ENCODE measurements at places on chromosomes 2 and 18. TPM values are rescaled to one million over a fixed set of nuclear protein-coding genes. Genes with fewer than 3 reads are reported as not detected.

GRCh38 chr2:203694191-203694590, 12.2 kb upstream of the CD28 start:
- DNase-seq: peak; percentile 31

GRCh38 chr2:219549619-219550018, 5.8 kb downstream of the TMEM198 start:
- no peak for DNase-seq

- DNase-seq: no peak
These were observed 14.7 kb downstream of the SLC14A1 start for GRCh38 chr18:45738660-45739059.

DNA sequence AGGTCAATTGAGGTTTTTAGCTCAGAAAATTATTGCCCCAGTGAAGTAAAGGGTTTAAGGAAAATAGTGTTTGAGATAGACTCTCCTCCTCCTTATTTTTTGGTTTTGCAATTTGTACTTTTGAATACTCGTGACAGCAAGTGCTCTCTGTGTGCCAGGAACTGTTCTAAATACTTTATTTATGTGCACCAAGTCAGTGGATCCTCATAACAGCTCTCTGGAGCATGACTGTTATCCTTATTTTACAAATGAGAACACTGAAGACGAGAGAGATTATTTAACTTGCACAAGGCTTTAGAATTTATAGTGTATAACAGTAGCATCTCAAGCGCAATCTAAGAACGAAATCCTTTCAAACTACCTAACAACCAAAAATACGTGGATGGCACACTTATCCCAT, 24.7 kb downstream of the BABAM2 start:
- no peak for DNase-seq

GRCh38 chr18:44731530-44732237, 51.0 kb downstream of the SETBP1 start:
- DNase-seq: no peak

DNA sequence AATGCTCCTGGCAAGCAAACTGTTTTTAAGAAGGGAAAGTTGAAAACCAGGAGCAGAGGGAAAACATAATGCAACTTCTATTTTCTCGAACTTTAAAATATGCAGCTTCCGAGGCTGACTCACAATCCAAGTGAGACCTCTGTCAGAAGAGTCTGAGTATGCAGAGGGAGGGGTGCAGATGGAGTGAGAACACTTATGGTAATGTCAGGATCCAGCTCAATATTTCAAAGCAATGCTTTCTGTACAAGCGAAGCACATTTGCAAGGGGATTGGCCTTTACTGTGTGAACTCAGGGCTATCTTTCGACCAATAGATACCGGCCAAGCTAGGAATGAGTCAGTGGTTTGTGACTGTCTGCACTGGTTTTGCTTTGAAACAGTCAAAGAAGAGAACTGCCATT, 242.7 kb downstream of the CNTNAP5 start:
- DNase-seq: no peak

DNA sequence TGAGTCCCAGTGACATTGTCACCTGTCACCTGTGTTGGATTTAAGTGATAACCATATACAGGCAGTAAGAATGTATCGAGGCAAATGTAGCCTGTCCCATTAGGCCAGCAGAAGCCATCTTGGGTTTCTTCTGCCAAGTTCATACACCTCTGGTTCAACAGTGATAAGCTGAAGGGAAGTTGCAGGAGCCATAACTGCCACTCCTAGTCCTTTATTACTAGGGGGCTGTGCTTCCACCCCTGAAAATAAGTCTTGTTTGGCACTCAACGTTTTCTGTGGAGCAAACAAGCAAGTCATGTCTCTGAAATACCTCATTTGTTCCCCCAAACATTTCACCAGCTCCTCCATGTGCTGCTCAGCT, 58.1 kb upstream of the ALPP start:
- DNase-seq: no peak

GRCh38 chr18:58501066-58501896, 127.6 kb downstream of the ALPK2 start:
- DNase-seq: no peak

- DNase-seq: no peak
These were observed 20.3 kb upstream of the KCNK3 start for GRCh38 chr2:26672112-26672817.

DNA sequence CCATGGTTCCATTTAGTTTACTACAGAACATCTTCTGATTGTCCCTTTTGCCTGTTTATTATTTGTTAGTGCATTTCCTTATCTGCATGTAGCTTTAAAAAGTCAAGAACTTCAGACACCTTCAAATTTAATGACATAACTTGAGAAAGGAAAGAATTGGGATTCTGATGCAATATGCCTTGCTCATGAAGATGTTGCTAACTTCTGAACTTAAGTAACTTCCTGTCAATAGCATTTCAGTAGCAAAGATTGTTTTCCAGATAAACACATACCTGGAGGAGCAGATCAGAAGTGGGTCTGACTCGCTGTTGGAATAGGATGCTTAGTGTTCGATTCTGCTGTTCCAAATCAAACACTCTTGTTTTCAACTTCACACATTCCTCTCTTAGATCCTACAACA, 190.2 kb upstream of the LYPD1 start:
- no peak for DNase-seq

GRCh38 chr2:227595797-227596196, 2.9 kb upstream of the SCYGR2 start:
- no peak for DNase-seq

DNA sequence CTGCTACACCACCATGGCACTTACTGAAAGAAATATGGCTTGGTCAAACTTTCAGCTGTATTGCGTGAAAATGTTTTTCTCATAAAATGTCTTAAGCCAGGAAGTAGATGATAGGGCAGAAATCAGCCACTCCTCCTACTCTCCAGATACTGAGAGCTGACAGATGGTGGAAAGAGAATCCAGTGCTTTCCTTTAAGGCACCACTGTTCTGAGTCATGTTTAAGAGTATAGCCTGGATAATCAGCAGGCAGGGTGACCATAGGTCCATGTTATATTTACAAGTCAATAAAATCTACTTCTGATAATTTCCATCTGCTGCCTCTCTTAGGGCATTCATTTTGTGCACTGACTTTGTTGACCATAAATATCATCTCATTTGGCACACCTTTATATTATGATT, 21.9 kb downstream of the ARPC2 start:
- DNase-seq: no peak

DNA sequence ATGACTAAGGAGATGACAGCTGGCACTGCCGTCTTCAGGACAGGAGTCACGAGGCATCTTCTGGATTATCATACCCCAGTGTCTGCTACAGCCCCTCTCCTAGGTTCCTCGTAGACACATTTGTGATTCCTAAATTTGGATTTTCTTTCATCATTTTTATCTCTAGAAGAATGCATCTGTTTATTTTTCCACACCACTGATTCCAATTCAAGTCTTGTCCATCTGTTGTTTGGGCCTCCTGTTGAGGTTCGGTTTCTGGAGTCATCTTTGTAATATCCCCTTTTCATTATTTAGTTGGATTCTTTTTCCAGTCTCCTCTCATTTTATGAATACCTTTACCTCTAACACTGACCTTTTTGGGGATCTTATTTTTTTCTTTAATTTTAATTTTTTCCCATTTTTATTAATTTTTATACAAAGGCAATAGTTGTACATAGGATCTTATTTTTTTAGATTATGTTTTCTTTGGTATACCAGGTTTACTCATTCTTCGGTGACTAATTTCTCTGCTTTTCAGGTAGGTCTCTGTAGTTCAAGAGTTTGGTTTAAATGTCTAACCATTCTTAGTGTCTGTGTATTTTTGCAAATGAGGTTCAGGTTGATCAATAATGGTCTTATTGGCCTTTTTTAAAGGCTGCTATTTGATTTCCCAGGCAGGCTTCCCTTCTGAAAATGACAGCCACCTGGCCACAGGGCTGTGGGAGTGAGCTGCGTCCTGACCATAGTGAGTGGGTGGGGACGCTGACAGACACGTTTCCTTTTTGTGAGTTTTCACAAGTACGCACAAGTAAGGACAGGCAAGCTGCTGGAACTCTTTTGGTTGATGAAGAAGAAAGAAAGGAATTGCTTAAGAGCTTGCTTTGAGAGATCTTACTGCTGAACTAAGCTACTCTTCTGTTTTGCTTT, 34.5 kb downstream of the FARP2 start:
- DNase-seq: no peak

DNA sequence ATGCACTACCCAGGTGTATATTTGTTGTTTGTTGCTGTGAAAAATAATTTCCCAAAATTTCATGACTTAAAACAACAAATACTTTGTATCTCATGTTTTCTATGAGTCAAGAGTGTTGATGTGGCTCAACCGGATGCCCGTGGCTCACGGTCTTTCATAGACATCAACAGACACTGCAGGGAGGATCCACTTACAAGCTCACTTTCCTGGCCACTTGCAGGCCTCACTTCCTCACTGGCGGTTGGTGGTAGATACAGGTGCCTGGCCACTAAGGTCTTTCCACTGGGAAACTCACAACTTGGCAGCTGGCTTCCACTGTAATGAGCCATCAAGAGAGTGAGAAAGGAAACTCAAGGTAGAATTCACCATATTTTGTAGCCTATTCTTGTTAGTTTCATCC, 662.9 kb downstream of the IRS1 start:
- no peak for DNase-seq

GRCh38 chr2:202014318-202014717, 19.3 kb upstream of the FZD7 start:
- no peak for DNase-seq

DNA sequence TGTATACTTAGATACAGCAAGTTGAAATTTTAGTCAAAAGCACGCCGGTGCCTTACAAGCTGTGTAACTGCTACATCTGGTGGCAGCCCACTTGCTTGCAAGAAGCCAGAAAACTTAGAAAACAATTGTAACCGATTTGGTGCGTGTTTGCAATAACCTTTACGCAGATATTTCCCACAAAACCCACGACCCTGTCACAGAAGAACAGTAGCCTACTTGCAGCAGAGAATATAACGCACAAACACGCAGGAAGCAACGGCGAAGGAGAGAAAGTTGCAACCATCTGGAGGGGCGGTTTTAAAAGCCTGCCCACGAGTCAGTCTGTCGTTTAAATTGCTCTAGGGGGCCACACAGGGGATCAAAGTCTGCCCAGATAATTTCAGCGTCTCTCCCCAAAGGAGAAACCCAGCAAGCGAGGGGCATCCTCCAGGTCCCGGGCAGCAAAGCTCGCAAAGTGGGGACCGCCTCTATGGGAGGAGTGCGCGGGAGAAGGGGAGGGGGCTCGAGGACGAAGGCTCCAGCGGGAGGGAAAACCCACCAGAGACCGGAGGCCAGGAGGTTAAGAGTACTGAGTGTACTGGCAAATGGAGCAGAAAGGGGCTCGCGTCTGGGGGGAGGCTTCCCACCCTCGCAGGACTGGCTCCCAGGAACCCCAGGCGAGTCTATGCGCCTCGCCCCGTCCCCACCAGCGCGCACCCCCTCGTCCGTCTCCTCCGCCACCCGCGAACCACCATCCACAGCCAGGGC, 1.1 kb downstream of the TLK1 start:
- DNase-seq: peak; percentile 40

- no peak for DNase-seq
These were observed 27.5 kb downstream of the OSBPL1A start for GRCh38 chr18:24370120-24370519.

- no peak for DNase-seq
These were observed 77.0 kb upstream of the TACR1 start for GRCh38 chr2:75276093-75277029.

- no peak for DNase-seq
These were observed 30.1 kb downstream of the HS1BP3 start for GRCh38 chr2:20620696-20621365.

GRCh38 chr18:51498085-51498855, 300.8 kb upstream of the MEX3C start:
- DNase-seq: no peak

- no peak for DNase-seq
These were observed 21.9 kb downstream of the FER1L5 start for GRCh38 chr2:96664366-96664925.

DNA sequence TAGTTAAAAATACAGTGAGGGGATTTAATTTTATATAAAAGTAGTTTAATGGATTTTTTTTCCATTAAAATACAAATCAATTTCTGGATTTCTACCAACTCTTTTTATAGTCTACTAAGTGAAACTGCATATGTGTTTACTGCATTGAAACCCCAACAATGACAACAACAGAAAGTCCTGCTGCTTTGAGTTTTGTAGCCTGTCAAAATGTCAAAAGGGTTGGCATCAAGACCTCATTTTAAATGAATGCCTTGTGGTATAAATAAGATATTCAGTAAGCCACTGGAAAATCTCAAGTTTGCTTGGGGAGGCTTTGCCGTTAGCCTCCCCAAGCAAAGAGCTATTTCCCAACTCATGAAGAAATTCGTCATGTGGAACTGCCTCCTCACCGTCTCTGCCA, 440.3 kb upstream of the HNMT start:
- DNase-seq: no peak

DNA sequence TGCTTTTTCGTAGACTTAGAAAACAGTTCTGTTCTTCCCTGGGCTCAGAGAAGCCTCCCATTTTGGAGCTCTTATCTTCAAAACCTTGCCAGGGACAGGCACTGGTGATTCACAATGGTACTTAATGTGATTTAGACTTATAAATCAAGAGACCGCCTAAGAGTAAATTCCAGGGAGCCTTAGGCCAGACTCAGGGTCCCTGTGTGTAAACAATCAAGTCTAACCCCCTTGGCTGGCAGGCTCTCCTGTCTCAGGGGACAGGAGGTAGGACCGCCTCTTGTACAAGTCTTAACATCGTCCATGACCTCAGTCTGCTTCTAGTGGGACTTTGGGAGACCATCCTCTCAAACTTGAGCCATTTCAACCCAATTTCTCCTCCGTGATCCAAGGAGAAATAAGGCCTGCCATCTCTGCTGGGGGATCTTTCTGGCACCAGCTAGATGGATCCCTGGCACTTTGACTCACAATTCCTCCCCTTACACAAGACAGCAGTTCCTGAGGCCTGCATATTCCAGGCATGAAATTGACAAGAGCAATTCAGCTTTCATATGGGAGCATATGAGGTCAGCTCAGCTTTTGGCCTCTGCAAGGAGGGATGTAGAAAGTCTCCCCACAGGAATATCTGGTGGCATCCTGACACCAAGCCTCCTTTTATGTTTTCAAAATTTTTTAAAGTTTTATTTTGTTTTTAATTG, 487.0 kb downstream of the TNS1 start:
- no peak for DNase-seq

GRCh38 chr2:182605166-182605565, 110.9 kb upstream of the DNAJC10 start:
- no peak for DNase-seq

Gene CNTNAP5
- total RNA-seq: not detected

Gene SCRN3
- total RNA-seq: 26.3 TPM

Gene ADAM23
- total RNA-seq: 7.6 TPM

Gene HOXD11
- total RNA-seq: 0.37 TPM

Gene COPS7B
- 19.6 TPM for total RNA-seq

Gene LHCGR
- total RNA-seq: not detected

Gene STARD6
- total RNA-seq: not detected

Gene RGPD8
- 1.2 TPM for total RNA-seq

Gene MTLN
- total RNA-seq: 62.8 TPM

Gene IGFBP5
- 0.48 TPM for total RNA-seq
